ENCODE measurements at places on chromosomes 1 and 21.

DNA sequence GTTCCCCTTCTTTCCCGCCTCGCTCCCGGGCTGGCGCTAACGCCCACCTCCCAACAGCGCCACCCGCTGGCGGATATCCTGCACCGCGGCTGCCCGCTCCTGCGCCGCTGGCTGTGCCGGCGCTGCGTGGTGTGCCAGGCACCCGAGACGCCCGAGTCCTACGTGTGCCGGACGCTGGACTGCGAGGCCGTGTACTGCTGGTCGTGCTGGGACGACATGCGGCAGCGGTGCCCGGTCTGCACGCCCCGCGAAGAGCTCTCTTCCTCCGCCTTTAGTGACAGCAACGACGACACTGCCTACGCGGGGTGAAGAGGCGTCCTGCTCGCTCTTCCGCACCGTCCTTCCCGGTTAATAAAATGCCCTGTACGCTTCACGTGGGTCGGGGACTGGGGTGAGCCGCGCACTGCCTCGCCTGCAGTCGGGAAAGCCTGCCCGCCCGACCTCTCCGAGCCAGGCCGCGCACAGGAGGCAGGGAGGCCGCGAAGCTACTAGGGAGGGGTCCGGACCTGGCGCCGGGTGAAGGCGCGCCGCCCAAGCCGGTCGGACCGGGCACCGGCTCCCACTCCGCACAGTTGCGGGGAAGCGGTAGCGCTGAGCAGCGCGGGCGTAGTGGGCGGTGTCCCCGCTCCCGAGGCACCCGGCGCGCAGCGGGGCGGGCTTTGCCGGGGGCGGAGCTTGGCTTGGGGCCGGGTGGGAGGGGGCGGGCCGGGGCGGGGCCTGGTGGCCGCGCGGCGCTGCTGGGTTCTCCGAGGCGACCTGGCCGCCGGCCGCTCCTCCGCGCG, at the start of gene ADAM15:
ADAM15 (plus strand) TSS at position 757 of the 782 bp plus-strand sequence. CDS start 71 bp downstream, outside the sequence.
- DNase-seq = peak; percentile 60

DNA sequence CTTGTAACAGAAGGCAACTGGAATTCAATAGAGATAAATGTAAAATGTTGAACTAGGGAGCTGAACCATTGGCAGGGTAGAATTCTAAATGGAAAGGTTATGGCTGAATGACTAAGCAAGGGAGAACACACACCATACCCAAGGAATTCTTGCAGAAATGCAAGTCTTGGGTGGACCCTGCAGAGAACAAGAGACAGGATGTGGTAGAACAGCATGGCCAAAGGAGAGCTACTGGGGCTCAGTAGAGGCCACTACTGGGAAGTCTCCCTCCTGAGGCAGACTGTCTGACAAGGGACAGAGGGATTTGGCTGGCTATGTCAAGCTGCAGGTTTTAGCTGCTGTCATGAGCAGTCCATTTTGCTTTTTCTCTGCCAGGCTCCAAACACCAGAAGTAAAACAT, 180.9 kb downstream of the TNR start:
- DNase-seq = no peak

- no peak for DNase-seq
These were observed 74.2 kb upstream of the FOXD3 start for GRCh38 chr1:63248216-63248615.

DNA sequence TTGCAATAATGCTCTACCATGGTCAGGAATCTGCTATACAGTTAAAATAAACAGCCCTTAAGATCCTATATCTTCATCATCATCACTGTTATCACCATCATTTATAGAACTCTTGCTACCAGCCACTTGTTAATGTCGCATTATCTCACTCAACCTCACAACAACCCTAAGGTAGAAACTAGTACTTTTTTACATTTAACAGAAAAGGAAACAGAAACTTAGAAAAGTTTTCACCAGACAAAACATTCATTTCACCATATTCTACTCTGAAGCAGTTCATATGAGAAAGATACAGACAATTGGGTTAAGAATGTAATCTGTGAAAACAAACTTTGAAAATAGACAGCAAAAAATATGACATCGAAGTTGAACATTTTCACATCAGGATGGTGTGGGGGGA, 262.6 kb downstream of the ATG4C start:
- DNase-seq = no peak

DNA sequence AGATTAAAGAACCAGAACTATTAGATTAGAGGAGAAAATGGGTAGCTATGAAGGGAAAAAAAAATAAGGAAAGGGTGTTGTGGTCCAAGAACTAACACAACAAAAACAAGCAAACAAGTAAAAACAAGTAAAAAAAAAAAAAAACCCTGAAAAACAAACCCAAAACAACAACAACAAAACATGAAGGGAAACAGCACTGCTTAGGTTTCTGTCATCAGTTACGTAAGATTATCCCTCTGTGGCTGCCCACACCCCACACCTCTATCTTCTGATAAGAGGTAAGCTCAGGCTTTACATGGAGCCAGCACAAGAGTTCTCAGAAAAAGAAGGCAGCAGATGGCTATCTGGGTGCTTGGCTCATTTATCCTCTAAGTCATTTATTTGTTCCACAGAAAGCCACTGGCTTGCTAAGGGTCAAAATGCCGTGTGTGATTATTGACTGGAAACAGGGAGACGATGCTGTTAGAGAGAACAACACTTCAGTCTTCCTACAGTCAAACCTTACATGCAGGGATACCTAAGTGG, 57.5 kb downstream of the KIAA0319L start:
- no peak for DNase-seq

- DNase-seq = no peak
These were observed 27.3 kb upstream of the CD84 start for GRCh38 chr1:160606611-160607010.

GRCh38 chr21:18244671-18245463, at the start of gene CHODL:
CHODL (plus strand) TSS chr21:18244833; CDS start chr21:18245224, 391 bp downstream.
- peak; percentile 8 for DNase-seq

- no peak for DNase-seq
These were observed 37.1 kb upstream of the CLSTN1 start for GRCh38 chr1:9860887-9861286.

DNA sequence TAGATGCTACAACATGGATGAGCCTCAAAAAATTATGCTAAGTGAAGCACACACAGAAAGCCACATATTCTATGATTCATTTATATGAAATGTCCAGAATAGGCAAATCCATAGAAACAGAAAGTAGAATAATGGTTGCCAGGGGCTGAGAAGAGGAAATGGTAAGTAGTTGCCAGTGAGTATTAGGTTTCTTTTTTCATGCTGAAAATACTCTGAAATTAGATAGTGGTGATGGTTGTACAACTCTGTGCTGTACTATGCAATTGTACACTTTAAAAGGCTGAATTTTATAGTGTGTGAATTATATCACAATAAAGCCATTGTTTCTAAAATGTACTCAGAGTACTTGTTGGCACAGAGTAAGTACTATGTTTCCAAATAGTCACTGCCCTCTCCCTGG, 15.5 kb upstream of the GFI1 start:
- peak; percentile 73 for DNase-seq

- no peak for DNase-seq
These were observed 26.1 kb downstream of the NADK start for GRCh38 chr1:1752190-1752589.

DNA sequence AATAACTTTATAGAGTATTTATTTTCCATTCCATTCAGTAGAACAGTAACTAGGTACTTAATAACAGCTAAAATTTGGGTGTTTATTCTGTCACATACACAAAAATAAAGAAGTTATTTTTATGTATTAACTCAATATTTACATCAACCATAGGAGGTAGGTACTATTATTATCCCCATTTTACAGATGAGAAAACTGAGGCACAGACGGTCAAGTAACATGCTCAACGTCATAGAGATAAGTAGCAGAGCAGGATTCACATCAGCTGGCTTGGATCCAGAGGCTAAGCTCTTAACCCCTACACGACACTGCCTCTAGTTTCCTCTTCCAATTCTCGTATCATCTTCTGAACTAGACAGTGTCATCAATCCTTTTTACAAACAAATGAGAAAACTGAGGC, 9.3 kb downstream of the ZBTB21 start:
- DNase-seq = no peak

DNA sequence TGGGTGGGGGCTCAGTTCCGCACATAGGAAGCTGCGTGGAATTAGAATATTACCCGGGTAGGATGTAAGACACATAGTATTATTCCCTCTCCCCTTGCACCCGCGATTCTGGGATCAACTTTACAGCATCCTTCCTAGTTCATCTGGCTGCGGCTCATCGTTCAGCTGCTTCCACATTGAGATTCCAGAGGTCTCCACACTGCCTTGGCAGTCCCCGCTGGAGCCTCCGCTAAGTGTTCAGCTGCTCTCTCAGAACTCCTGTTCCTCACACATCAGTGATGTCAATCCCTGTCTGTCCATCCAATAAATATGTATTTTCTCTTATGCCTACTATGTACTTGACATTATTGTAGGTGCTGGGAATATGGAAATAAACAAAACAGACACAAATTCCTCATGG, 135.6 kb upstream of the SYT6 start:
- no peak for DNase-seq

DNA sequence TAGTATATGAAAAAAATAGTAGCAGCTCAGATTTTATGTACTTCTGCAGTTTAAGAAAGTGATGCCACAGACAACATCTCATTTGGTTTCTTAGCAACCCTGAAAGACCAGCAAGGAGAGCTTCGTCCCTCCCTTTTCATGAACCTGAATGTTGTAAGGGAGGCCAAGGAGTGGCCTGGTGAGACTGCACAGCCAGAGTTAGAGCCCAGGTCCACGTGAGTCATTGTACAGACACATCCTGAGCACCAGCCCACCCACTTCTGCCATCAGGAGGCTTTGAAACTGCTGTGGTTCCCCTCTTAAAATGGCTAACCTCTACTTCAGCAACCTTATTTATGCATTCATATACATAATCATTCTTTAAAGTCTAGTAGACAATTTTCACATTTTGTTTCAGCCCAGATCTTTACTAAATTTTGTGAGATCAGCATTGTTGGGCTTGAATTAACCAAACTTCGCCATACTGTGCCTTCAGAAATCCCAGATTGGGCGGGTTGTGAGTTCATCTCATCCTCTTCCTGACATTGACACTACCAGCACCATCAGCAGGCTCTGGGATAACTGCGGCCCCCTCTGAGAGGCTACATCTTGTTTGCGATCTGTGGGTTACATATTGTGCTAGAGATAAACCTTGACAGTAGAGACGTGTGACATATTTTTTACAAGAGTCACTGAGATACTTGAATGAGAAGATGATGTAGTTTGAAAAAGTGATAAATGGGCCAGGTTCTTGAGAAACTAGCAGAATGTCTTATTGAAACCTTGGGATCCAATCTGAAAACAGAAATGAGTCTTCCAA, 106.7 kb downstream of the CAMTA1 start:
- peak; percentile 36 for DNase-seq

GRCh38 chr1:164841702-164842465, 282.9 kb downstream of the PBX1 start:
- no peak for DNase-seq

GRCh38 chr1:10225573-10225972, 15.2 kb downstream of the KIF1B start:
- peak; percentile 52 for DNase-seq

DNA sequence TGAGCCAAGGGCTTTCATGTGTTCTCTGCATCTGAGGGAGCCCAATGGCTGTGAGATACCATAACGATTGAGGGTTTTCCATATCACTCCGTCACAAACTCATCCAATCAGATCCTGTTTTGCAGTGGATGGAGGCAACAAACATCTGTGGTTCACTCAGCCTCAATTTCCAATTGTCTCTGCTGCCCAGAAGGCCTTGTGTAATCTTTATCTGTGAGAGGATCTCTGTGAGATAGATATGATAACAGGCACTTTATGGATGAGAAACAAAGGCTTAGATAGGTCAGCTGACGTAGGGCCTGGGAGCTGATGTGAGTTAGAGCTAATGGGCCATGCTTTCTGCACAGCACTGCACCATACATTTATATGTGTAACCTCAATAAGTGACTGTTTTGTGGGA, 3.3 kb upstream of the MTARC1 start:
- DNase-seq = no peak

DNA sequence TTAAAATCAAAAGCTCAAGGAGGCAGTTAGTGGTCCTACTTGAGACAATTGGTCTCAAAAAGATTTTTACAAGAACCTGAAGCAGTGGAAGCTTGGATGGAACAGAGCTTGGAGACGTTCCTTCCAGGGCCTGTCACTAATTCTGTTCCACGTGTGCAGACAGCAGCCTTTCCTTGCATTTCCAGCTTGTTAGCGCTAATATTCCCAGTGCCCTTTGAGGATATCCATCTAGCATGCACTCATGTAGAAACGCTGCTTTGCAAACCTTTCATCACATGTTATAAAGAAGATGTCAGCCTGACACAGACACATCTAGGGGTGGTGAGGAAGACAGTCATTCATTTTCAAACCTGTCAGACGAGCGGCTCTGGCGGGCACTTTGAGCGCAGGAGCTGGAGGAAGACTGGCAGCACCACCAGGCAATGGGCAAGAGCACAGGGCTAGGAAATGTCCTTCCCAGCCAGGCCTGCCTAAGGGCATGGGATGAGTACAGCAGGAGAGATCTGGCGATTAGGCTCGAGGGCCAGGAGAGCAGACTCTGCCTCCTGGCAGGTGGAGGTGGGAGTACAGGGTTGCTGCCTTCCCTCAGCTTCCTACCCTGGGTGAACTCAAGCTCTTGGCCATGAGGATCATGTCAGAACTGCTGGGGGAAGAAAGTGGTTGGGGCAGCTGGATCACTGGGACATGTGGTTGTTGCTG, 55.5 kb downstream of the CASQ2 start:
- no peak for DNase-seq

- no peak for DNase-seq
These were observed 61.7 kb upstream of the EDN2 start for GRCh38 chr1:41545996-41546832.

DNA sequence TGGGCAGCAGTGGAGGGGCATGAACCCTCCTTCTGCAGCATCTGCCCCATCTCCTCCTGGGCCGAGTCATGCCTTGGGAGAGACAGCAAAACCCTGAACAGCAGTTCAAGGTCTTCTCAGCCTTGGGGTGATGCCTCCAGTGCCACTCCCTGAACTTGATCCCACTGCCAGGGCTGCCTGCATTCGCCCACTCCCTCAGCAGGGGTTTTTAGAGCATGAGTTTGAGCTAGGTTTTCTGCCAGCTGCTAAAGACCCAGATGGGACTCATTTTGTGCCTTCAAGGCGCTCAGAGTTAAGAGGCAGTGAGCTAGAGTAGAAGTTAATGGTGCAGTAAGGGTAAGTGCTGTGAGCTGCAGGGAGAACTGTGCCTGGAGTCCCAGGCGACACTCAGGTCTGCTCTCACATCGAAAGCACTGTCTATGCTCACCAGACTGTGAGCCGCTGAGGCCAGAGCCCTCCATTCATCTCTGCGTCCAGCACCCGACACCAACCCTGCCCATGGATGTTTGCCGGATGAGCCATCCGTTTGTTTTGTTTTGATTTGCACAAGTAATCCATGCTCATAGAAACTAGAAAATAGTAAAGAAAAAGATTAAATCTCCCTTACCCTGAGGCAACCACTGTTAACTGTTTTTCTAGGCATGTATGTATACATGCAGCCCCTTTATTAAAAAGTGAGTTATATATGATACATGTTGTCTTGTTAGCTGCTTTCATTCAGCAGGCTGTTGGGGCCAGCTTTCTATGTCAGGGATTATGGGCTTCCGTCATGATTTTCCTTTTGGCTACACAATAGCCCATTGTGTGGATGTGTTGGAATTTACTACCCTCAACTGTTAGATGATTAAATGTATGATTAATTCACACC, 67.8 kb downstream of the VPS26C start:
- DNase-seq = peak; percentile 74
